ENCODE measurements at places on chromosomes 2 and 18.

DNA sequence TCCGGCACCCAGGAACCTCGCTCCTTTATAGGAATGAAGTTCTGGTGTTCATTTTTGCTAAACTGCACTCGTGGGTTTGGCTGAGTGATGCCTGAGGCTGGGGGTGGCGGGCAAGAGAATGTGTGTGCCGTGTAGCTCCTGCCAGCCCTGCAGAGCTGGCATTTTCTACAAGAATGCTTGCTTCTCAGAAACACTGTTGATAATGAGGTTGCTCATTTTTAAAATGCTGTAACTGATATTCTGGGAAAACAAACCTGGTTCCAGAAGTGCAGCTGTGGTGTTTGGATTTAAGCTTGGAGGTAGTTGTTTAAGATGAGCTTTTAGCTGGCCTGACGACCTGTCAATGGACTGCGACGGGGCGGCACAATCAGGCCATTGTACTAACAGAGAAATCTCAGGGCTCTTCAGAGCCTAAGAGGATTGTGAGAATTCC, 511.9 kb upstream of the TNP1 start:
- DNase-seq: no peak

- DNase-seq: no peak
Measured at GRCh38 chr18:961644-962355, 57.1 kb downstream of the ADCYAP1 start.

- DNase-seq: no peak
Measured at GRCh38 chr2:196434217-196434616, 205.3 kb upstream of the CCDC150 start.

GRCh38 chr2:136434251-136434715, 316.3 kb upstream of the CXCR4 start:
- no peak for DNase-seq

GRCh38 chr2:227511239-227511930, 39.4 kb downstream of the AGFG1 start:
- DNase-seq: no peak

DNA sequence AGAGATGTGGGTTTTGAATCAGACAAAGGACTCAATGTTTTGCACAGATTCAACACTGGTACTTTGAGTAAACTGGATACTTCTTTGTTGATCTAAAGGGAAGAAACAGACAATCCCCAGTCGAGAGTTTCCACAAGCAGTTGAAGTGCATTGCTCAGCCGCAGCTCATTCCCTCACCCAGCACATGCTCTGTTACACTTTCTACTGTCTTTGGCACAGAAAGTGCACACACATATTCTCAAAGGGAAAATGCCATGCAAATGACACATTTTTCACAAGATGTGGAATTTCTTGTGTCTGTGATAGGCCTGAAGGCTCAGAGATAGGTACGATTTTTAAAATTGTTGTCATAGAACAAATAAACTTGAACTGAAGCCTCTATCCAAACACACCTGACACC, 258.9 kb upstream of the TRIB2 start:
- DNase-seq: no peak

GRCh38 chr18:55968550-55968949, 380.6 kb upstream of the TCF4 start:
- no peak for DNase-seq

All from upper lobe of right lung (tissue), 1 donor.